ENCODE measurements at places on chromosomes 2 and 18.

- DNase-seq = no peak
Measured at GRCh38 chr18:12828116-12829051, 55.7 kb downstream of the PTPN2 start.

DNA sequence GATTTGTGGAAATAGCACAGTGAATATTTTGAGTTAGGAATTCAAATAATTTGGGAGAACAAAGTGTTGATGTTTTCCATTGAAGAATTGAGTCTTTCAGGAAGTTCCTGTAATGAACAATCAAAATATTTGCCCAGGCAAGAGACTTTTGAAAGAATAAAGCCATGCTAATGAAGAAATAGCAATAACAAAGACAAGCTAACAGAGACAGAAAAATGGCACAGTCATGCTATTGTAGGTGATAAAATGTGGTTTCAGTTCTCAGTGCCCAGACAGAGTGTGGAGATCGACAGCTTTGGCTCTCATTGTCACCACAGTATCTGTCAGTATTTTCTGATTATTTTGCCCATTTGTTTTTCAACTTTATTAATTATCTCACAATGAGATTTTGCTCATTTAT lies 490.8 kb upstream of the PIK3C3 start:
- DNase-seq = no peak

- no peak for DNase-seq
Measured at GRCh38 chr18:61975526-61976326, 82.9 kb upstream of the RNF152 start.

DNA sequence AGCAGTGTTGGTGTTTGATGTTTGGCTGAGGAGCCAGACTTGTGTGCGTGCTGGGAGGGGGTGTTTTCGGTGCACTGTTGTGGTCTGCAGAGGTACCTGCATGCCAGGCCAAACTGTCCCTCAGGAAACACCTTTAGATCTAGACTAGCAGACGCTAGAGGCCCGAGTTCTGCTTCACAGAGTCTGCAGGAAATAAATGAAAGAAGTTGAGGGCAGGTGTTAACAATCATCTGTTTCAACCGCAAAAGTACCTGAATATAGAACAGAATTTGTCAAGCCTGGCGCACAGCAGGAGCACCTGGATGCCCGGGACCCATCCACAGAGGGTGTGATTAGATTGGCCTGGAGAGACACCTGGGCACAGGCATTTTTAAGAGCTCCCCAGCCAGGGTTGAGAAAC lies 40.5 kb upstream of the REL start:
- DNase-seq = no peak

DNA sequence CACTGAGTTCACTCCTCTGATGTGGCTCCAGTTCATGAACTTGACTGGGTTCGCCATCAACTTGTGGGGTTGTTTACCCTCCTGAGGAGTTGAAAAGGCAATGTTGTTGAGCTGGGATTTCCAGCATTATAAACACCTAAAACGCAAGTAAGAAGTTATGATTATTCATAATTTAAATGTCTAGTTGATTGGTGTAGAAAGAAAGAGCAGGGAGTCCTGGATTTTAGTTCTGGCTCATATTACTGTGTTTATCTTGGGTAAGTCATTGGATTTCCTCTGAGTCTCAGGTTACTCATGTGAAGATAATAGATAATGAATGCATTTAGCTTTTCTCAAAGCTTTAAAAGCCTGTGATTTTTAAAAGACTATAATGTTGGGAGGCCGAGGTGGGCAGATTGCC lies 438.0 kb upstream of the CDH20 start:
- no peak for DNase-seq

- DNase-seq = no peak
Measured at GRCh38 chr2:203914546-203915182, 21.9 kb upstream of the ICOS start.

- DNase-seq = no peak
Measured at GRCh38 chr18:51211552-51211951, 14.1 kb upstream of the MEX3C start.

GRCh38 chr2:38709567-38710194 lies 41.5 kb downstream of the SRSF7 start:
- DNase-seq = no peak
